ENCODE measurements at places on chromosomes 2 and 18.
A peak's percentile ranks its signal among the peaks of the same experiment; 100 is the strongest.

DNA sequence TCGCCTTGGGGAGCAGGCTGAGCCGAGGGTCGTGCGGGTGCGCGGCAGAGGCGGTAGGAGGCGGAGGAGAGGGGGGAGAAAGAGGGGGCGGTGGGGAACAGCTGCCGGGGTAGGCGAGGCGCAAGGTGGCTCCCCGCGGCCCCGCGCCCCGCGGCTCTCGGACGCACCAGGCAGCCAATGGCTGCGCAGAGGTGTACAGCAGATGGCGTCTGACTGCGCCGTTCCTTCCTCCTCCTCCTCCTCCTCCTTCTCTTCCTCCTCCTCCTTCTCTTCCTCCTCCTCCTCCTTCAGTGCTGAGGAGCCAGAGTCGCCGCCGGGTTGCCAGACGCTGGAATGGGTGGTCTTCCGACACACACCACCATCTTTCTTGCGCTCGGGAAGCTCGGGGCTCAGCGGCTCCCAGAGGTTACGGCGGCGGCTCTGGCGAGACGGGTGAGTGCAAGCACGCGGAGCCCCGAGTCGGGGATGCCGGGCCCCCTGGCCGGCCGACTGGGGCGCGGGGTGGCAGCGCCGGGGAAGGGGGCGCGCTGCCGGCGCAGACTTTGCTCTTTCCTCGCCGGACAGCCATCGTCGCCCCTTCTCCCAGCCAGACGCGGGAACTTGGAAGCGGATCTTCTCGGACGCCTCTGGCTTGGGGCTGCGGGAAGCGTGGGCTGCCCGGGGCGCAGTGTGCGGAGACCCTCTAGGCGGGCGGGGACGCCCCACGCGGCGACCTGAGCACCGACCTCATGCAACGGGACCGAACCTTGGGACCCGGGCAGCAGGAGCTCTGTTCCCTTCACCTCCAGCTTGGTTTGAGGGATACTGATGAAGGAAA, at the start of gene THSD7B:
Gene THSD7B (plus strand): TSS at position 290 of the 817 bp plus-strand sequence. CDS start 116,634 bp downstream, outside the sequence.
- no peak for DNase-seq

DNA sequence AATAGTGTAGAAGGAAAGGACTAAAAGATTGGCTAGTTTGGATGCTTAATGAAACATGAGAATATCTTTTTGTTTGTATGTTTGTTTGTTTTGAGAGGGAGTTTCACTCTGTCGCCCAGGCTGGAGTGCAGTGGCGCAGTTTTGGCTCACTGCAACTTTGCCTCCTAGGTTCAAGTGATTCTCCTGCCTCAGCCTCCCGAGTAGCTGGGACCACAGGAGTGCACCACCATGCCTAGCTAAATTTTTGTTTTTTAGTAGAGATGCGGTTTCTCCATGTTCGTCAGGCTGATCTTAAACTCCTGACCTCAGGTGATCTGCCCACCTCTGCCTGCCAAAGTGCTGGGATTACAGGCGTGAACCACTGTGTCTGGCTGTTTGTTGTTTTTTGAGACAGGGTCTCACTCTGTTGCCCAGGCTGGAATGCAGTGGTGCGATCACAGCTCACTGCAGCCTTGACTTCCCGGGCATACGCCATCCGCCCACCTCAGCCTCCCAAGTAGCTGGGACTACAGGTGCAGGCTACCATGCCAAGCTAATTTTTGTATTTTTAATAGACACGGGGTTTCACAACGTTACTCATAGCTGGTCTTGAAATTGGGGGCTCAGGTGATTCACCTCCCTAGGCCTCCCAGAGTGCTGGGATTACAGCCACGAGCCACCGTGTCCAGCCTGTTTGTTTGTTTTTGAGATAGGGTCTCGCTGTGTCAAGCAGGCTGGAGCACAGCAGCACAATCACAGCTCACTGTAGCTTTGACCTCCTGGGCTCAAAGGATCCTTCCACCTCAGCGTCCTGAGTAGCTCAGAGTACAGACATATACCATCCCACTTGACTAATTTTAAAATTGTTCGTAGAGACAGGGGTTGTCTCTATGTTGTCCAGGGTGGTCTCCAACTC, 209.2 kb downstream of the MYCN start:
- DNase-seq, result no peak

- peak; percentile 93 for DNase-seq
Observed at GRCh38 chr2:25228848-25229278, 60.5 kb upstream of the POMC start.

GRCh38 chr2:189382668-189383067, 58.6 kb upstream of the WDR75 start:
- no peak for DNase-seq

DNA sequence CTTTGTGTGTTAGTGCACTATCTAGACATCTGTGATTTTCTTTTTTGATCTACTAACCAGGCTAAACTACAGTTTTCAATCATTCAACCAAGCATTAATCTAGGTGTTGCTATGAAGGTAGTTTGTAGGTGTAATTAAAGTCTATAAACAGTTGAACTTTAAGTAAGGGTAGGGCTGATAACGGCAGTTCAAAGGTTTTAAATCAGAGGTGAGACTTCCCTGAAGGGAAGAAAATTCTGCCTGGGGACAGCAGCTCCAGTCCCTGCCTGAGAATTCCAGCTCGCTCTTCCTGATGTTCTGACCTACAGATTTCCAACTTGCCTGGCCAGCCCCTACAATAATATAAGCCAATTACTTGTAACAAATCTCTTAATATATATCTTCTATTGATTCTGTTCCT, 663.9 kb downstream of the MBD2 start:
- DNase-seq, result no peak

DNA sequence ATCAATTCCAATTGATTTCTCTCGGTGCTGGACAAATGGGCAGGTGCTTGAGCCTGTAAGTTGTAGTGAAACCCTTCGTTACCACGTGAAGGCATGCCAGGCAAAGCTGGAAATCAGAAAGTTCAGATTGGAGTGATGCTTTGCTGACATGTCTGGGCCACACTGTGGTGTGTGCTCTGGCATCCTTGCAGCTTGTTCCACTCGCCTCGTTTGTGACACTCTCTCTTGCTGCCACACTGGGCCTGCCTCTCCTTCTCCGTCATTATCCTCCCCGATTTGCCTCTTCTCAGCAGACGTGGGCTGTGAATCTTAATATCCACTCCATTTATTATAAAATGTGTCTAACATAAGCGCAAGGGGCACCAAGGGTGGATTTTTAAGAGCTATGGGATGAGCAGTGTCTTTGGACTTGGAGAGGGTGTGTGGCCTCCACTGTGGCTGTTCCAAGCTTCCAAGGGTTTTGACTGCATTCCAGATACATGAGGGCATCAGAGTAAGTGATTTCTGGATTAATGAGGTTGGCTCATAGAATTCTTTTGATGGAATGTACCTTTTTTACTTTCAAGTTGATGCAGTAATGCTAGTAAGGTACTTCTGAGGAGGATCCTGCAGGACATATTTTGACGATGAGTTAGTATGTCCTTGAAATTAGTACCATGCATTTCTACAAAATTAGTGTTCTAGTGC, 238.8 kb downstream of the TPGS2 start:
- no peak for DNase-seq

DNA sequence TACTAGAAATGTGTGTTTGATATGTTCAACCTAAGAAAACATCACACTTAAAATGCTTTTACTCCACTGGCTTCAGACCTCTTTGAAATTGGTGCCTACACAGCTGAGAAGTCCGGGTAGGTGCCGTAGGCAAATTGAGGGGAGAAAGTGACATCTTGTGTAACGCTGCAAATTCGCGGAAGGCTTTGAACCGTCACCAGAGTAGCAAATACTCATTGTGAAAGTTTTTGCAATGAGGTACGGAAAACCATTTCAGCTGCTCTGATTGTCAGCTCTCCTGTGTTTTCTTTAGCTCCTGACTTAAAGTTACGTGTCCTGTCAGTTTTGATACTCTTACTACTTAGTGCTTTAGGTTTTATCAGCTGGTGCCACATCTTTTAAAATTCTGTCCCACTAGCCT, 224.5 kb downstream of the FAM210A start:
- DNase-seq, result no peak

- DNase-seq, result no peak
Observed at GRCh38 chr18:59718464-59719157, 21.4 kb upstream of the CCBE1 start.

DNA sequence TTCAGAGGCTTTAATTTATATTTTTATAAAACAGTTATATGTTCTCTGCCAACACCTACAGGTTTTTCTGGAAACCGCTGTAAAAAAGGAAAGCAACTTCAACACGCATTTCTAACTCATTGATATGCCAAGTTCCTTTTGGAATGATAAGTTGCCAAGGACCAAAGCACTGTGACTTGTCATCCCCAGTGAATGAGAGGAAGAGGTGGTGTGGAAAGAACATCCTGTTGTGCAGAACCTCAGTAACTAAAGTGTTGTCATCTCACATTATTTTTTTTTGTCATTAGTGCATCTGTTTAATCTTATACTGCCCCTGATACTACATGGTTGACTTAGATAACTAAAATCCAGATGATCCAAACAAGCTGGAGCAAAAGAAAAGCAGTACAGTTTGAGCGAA, 96.0 kb upstream of the NEUROD1 start:
- no peak for DNase-seq

DNA sequence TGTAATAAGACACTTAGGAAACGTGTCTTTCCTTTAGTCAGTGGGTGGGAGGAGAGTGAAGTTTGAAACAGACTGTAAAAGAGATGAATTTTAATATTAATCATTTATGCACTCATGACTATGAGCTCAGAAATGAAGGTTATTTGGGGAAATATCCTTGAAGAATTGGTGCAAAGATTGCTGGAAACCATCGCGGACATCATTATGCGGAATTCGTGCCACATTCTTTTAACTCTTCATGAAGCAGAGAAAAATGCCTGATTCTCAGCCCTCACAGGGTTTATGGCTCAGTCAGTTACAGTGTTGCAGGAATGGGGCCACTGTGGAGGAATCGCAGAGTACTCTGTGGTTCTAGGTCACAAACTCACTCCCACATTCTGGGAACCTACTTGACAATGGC, 109.7 kb downstream of the RGPD3 start:
- DNase-seq, result no peak

All from HuH-7 (cell line).